A375 (cell line): ENCODE measurements at places on chromosomes 1 and 21. TPM values are rescaled to one million over a fixed set of nuclear protein-coding genes. Genes with fewer than 3 reads are reported as not detected.

PLD5 gene
- 0.04 and 0.05 TPM in 2 replicates for total RNA-seq

POU2F1 gene
- total RNA-seq, result 17.2 and 17.5 TPM in 2 replicates

EDARADD gene
- total RNA-seq, result 0.13 and 1.2 TPM in 2 replicates

GBP6 gene
- not detected in 2 replicates for total RNA-seq

AIRE gene
- total RNA-seq, result not detected in 2 replicates

RORC gene
- 0.38 TPM in 1 of 2 replicates, not detected in the other for total RNA-seq

RNPEP gene
- total RNA-seq, result 91.6 and 98.5 TPM in 2 replicates

FAM110D gene
- 0.03 TPM in 1 of 2 replicates, not detected in the other for total RNA-seq

GIPC2 gene
- total RNA-seq, result not detected in 2 replicates

VCAM1 gene
- total RNA-seq, result 0.19 and 0.27 TPM in 2 replicates

AGT gene
- total RNA-seq, result not detected in 2 replicates

HMCN1 gene
- 35.5 and 40.1 TPM in 2 replicates for total RNA-seq

CFAP74 gene
- total RNA-seq, result not detected in 2 replicates

NMNAT2 gene
- total RNA-seq, result 6.5 and 6.6 TPM in 2 replicates

SLC9C2 gene
- 0.41 TPM in 1 of 2 replicates, not detected in the other for total RNA-seq
